ENCODE measurements at places on chromosomes 5 and 9.
A peak's percentile ranks its signal among the peaks of the same experiment; 100 is the strongest.

DNA sequence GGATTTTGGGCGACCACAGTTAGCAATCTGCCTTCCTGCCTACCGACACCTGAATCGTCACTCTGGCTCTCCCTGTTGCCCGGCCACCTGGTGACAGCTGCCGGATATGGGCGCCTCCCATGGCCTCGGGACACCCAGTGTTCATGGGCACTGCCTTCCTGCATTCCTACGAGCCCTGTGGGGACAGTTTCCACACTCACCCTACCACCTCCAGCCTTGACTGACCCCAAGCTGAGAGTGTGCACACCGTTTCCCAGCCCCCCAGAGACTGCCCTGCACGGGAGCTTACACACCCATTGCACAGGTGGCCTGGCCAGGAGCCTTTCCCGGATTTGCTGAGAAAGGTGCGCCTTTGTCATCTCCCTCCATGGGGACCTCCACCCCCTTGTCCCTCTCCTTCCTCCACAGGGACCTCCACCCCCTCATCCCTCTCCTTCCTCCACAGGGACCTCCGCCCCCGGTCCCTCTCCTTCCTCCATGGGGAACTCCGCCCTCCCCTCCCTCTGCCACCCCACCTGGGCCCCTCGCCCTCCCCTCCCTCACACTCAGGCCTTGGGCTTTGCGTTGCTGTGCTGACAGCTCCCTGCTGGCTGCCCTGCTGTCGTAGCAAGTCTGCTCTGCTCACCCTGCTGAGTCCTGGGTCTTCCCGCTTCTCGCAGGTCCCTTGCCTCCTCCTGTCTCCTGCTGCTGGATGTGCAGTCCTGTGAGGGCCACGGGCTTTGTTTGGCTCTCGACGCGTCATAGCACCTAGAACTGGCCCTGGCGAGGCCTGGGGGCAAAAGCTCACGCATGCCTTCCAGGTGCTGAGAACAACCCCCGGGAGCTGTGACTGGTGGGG, 48.4 kb downstream of the MRPL36 start:
- peak; percentile 9 for DNase-seq

- DNase-seq: no peak
Measured at GRCh38 chr9:80994892-80995291, 694.5 kb downstream of the TLE1 start.

DNA sequence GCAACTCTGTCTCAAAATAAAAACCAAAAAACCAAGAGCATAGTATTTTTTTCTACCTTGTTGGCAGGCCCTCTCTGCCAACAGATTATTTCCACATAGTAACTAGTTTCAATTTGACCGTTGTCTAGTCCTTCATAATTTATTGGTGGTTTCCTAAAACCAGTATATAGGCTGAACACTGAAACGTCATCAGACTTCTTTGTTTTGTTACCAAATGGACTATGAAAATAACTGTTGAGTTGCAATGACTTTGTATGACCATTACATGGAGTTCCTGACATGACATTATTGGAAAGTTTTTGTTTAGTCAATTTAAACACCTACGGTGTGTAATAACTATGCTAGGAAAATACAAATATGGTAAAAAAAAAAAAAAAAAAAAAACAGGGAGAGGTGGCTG, 1.7 kb downstream of the AGGF1 start:
- DNase-seq: no peak

DNA sequence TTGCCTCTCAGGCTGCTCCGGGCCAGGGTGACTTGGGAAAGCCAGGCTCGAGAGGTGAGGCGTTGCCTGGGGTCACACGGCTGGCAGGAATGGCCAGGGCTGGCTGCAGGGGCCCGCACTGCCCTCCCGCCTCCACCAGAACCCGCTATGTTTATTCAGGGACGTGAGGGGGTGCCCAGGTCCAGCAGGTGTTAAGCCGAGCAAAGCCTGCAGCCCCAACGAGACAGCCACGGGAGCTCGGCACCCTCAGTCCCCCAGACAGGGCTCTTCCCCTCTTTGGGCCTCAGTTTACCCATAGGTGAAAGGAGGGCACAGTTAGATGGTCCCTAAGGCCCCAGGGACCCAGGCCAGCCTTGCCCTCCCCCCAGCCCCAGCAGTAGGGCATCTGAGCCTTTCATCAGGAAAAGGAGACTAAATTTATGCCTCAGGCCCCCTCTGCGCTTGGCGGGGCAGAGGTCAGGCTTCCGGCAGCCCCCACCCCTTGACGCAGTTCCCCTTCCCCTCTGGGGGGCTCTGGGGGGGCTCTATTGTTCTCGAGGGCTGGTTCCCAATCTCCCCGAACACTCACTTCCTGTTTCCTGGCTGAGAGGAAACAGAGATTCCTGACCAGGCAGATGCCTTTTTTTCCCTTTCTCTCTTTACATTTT, 7.1 kb upstream of the EGFL7 start:
- DNase-seq: no peak

DNA sequence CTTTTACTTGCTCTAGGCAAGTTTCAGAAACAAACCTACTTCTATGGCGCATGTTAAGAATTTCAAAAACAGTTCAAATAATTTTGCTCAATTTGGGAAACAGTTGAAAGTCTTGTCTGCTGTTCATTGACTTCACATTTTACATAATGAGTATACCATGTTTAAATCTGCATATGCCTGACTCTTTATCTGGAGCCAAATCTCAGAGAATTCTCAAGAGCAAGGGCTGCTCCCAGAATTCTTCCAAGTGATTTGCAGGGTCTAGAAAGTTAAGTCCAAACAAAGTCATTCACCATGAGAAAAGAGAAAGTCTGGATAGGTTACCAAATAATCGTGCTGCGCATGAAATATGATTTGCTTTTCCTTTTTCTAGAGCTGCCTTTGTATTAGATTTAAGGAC, 160.2 kb downstream of the CHSY3 start:
- no peak for DNase-seq

GRCh38 chr5:17185773-17186172, 31.7 kb upstream of the BASP1 start:
- DNase-seq: no peak

GRCh38 chr5:24854350-24854749, 209.6 kb upstream of the CDH10 start:
- no peak for DNase-seq

- peak; percentile 64 for DNase-seq
Measured at GRCh38 chr5:150616024-150616470, 24.4 kb upstream of the SYNPO start.

DNA sequence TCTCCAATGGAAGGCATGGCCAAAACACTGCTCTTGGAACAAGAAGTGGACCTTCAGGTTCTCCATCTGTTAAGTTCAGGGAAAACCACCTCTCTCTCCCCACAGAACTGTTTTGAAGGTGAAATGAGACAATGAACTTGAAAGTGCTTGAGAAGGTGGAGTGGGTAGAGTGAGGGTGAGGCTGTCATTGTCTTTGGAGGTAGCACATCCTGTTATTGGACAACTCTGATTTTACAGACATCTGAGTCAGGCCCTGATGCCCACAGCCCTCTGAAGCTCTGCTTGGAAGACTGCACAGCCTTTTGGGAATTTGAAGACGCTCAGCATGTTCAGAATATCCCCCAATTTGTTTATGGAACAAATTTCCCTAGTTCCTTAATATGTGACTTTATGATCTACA, 27.6 kb upstream of the TEX48 start:
- no peak for DNase-seq

DNA sequence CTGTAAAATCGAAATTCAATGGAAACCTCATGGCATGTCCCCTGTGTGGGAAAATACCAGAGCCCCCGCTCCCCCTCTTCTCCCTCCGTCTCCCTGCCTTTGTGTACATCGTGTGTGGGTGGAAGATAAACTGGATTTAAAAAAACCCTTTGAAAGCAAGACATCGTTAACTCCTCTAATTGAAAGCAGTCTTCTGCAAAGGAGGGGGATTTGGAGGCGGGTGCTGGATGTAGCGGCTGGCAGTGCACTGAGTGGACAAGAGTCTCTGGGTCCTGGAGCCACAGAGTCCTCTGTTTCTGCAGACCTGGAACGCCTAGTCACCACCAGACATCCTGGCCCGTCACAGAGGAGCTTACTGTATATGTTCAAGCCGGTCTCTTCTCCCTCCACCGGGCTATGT, 169.4 kb downstream of the PAPPA start:
- no peak for DNase-seq

DNA sequence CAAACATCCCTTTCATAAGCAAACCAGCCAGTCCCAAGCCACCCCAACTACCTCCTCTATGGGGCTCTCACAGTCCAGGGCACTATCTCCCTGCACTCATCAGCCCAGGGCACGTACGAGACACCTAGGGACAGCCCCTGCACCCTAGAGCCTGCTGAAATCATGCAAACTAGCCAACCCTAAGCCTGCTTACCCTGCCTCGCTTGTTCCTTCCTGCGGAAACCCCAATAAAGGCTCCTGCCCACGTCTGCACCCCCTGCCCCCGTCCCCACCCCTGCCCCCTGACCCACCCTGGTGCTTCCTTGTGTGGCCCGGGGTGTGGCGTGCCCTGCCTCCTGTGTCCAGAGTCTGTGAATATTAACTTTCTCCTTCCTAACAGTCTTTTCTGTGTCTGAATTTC, 135.9 kb downstream of the GADD45G start:
- no peak for DNase-seq

GRCh38 chr9:108163321-108164005, 673.9 kb upstream of the KLF4 start:
- no peak for DNase-seq

- DNase-seq: no peak
Measured at GRCh38 chr5:172294831-172295230, 11.3 kb upstream of the UBTD2 start.

DNA sequence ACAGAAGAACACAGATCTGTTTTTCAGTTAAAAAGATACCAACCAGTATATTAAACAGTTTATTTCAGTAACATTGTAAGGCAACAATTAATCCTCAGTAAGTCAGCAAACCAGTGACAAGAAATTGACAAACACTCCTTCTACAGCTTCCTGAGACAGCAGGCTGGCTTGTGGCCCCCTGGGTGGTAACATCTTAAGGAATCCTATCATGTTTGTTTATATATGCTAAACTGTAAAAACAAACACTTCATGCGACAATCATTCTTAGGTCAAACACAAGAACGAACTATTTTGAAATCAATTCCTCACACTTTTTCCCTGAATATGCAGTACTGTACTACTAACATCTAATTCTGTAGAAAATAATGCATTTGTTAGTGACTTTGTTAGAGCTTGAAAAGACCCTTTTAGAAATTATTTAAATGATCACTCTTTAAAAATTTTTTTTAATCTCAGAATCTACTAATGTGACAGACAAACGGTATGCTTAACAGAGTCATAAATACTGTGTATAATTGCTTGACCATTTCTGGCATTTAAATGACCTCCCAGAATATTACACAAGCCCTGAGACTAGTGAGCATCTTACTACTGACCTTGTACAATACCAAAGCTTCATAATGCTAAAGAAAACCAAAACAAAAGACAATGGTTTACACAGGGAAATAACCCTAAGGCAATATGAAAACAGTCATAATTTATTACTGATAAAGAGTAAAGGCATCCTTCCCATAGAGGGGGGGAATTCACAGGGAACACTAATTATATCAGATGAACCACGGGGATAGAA, 48.2 kb downstream of the ERMP1 start:
- no peak for DNase-seq

DNA sequence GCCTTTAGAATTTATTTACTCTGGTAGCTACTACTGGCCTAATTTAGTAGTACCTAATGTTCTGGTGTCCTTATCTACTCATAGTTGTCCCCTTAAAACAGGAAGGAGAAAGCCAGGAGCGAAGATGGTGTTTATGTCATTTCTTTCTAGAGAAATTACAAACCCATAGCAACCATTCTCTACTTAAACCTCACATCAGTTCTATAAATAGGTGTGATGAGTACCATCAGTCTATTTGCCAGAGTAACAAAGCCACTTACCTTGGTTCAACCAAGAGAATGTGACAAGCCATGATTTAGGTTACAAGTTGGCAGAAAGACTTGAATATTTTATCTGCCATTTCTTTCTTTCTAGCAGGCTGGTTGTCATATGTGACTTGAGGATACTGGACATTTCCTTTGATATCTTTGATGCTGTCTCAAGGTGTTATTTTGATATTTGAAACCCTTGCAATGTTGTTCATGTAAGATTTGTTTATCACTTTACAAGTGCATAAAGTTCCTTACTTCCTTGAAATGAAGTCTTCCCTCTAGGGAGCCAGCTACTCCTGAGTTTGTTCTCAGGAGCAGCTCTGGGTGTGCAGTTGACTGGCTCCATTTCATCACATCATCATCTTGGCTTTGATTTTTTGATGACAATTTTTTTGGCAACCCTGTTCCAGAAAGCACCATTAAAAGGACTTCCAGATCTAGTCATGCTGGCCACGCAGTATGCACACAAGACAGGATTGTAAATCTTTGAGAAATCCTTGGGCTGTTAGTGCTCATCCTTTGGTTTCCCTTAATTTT, 286.8 kb downstream of the ARHGAP26 start:
- DNase-seq: no peak

GRCh38 chr9:84823421-84824271, 154.1 kb downstream of the NTRK2 start:
- no peak for DNase-seq

DNA sequence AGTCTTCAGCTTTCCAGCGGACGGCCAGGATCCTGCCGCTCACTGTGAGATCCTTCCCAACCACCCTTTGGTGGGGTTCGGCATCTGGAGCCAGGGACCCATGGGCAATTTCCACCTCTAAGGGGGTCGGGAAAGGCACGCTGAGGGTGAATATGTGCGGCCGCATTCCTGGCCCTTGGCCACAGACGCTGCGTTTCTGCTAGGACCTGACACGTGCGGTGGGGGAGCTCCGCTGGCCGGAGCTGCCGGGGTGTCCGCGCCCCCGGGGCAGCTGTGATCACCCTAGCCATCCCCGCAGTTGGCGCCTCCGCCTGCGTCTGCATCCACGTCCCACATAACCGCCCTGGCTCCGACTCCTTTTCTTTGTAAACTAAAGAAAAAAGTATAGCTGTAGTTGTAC, 5.3 kb upstream of the DNAJA1 start:
- DNase-seq: no peak

- no peak for DNase-seq
Measured at GRCh38 chr5:95044096-95044495, 240.8 kb downstream of the MCTP1 start.

GRCh38 chr5:14790220-14790619, 81.4 kb downstream of the ANKH start:
- no peak for DNase-seq

GRCh38 chr5:150009671-150010387, 9.3 kb downstream of the HMGXB3 start:
- no peak for DNase-seq

- DNase-seq: no peak
Measured at GRCh38 chr5:23627976-23628375, 120.6 kb downstream of the PRDM9 start.

DNA sequence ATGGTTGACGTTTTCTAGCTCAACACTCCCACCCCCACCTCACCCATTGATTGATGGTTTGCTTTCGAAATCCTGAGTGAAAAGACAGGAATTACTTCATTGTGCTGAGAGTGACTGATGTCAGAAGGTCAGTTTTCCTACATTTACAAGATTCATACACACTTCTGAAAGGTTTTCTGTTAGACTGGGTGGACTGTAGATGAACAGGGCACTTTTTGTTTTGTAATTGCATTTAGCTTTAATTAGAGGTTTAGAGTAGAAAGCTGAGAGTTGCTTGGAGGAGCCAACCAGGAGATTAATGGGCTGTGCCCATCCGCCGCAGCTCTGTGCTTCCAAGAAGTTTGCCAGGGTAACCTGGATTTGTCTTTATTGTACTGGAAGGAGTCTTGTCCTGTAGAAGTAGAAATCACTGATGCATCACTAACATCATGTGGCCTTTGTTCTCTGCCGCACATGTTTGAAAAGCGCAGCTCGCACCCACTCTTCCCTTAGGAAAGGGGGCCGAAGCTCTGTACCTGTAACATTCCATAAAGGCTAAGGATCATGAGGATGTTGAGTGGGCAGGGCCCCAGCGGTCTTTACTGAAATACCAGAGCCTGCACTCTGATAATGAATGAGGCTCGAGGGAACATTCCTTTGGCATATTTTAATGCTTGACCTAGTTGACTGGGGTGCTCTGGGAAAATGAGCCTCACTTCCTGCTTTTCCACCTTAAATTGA, 267.6 kb upstream of the DMRT1 start:
- DNase-seq: no peak
